CD4-positive, alpha-beta T cell treated with Interleukin-15 for 1 hour (primary cell): ENCODE measurements at places on chromosomes 6 and 20.

- no peak for DNase-seq
These were observed 155.3 kb downstream of the FUT9 start for GRCh38 chr6:96171112-96171511.

GRCh38 chr6:44388135-44388487 lies 605 bp downstream of the CDC5L start:
- no peak for DNase-seq

DNA sequence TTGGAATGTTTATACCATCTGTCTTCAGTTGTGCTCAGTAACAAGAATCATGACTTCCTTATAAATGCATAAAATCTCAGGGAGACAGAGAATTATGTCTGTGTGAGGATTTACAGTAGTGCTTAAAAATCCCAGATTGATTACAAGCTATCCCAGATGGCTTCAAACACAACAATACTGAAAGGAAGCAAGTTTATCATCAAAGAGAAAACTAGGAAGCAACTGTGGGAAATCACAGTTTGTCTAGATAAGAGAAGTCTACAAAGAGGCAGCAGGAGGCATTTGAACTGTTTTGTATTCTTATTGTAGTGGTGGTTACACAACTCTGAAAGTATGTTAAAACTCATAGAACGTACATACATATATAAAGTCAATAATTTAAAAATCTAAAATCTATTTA lies 104.4 kb upstream of the SALL4 start:
- DNase-seq, result no peak

- DNase-seq, result no peak
These were observed 210.4 kb upstream of the MARCKS start for GRCh38 chr6:113646701-113647100.

GRCh38 chr6:100186552-100186951 lies 192.5 kb upstream of the MCHR2 start:
- DNase-seq, result no peak

- no peak for DNase-seq
These were observed 7.4 kb downstream of the GFOD1 start for GRCh38 chr6:13479971-13480434.

GRCh38 chr6:50653253-50653652 lies 60.1 kb upstream of the TFAP2D start:
- no peak for DNase-seq

- DNase-seq, result no peak
These were observed 101.6 kb downstream of the DLL1 start for GRCh38 chr6:170189236-170189635.

- no peak for DNase-seq
These were observed 174.1 kb upstream of the PTPRK start for GRCh38 chr6:128694303-128695009.

GRCh38 chr6:14876778-14877613 lies 368.9 kb upstream of the JARID2 start:
- peak; percentile 66 for DNase-seq

DNA sequence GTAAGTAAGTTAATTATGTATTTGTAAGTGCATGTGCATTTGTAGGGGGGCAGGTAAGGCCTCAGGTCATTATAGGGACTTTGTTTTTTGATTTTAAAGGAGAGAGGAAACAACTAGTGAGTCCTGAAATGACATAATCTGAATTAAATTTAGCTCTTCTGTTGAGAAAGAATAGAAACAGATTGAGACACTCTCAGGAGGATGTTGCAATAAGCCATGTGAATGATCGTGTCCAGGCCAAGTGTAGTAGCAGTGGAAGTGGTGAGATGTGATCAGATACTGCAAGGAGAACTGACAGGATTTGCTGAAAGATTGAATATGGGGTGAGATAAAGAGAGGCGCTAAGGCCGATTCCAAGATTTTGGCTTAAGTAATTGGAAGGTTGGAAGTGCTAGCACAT lies 2.6 kb upstream of the CENPW start:
- DNase-seq, result no peak

DNA sequence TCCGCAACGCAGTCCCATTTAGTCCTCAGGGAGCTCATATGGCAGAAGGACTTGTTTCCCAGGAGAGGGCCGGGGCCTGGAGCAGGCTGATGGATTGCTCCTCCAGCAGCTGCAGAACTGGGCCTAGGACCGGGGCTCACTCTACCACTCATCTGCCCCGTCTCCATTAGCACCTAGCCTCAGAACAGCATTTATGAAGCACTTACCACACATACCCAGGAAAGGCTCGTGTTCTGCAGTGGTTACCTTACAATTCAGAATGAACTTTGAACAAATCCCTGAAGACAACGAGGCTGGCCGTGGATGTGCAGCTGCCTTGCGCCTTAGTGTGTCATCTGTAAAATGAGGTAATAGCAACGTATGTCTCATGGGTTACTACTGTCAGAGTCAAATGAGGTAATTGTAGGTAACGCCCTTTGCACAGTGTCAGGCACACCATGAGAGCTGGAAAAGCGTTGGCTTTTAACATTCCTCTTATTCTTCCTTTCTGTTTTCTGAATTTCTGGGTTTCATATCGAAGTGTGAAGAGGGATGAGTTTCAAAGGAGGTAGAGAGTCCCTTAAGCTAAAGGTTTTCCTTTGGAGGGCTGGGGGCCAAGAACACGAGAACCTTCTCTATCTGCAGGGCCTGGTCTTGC lies 46.3 kb upstream of the CD93 start:
- DNase-seq, result no peak

DNA sequence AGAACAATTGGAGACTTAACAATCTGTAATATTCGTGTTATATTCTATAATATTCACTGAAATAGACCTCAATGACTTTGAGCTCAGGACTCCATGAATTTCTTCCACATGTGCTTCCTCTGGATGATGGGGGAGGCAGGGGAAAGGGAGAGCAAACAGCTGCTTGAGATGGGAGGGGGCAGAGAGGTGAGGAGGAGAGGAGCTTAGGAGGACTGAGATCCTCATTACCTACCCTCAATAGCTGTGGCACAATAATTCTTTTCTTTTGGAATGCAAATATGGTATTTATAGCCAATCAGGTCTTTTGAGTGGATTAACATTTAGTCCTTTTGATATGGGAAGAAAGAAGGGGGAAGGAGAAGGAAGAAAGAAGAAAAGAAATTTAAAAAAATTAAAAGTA lies 64.1 kb upstream of the ZNF217 start:
- no peak for DNase-seq

- DNase-seq, result no peak
These were observed 66.4 kb downstream of the UTRN start for GRCh38 chr6:144351379-144352127.

DNA sequence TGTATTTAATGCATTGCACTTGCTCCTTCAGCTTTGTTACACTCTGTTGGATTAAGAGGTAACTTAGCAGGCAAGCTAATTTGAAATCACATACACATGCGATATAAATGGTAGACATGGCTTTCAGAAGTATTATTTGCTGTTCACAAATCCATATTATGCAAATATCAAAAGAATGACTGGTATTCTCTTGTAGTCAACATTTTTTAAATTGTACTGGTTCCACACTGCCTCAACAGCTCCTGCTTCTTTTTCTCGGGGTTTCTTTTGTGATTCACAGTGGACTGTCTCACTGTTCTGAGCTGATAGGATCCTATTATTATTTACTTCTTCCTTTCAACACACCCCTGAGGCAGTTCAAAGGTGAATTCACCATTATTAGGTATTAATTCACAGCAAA lies 927.4 kb downstream of the KIF16B start:
- DNase-seq, result no peak

GRCh38 chr6:163165922-163166321 lies 248.6 kb upstream of the QKI start:
- no peak for DNase-seq

GRCh38 chr6:137094411-137095008 lies 49.7 kb upstream of the IL20RA start:
- DNase-seq, result peak; percentile 56

DNA sequence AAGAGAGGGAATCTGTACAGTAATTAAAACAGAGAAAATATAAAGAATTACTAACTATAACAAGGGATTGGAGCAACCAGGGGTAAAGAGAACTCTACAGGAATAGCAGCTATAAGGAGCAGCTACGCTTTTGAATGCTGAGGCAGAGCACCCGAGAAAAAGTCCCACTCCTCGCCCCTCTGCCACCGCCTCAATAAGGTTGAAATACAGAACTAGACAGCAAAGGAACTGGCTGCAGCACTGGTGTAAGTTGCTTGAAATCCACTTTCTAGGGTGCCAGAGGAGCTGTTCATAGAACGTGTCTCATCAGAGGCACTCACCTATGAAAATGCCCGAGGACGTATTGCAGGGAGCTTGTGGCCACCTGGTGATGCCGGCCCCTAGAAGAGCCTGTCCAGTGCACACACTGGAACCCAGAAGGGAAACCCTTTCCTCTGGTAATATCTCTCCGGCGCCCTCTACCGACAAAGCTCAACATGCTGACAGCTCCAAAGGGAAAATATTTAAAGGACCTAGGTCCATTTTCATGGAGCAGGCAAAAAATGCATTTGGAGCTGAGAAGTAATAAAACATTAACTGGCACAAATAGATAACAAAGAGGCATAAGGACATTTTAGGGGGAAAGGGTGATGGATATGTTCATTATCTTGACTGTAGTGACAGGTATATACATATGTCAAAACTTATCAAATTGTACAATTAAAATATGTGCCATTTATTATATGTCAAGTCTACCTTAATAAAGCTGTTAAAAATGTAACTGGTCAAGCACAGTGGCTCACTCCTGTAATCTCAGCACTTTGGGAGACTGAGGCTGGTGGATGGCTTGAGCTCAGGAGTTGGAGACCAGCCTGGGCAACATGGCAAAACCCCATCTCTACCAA lies 137.4 kb upstream of the HDAC2 start:
- DNase-seq, result no peak

DNA sequence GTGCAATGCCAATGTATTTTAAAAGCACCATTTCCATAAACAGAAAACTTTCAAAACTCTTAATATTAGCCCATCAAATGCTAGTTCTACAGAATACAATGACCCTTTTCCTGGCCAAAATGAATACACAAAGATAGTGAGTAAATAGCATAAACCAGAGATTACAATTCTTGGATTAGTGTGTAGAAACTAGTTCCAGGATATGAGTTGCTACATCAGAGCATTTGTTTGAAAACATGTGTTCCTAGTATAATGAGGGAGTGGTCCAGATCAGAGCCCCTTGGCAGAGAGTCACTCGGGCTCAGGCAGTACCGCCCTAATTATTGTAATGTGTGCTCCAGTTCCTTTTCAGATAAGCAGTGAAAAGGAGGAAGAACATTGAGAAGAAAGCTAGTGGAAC lies 63.7 kb upstream of the COL21A1 start:
- DNase-seq, result no peak

DNA sequence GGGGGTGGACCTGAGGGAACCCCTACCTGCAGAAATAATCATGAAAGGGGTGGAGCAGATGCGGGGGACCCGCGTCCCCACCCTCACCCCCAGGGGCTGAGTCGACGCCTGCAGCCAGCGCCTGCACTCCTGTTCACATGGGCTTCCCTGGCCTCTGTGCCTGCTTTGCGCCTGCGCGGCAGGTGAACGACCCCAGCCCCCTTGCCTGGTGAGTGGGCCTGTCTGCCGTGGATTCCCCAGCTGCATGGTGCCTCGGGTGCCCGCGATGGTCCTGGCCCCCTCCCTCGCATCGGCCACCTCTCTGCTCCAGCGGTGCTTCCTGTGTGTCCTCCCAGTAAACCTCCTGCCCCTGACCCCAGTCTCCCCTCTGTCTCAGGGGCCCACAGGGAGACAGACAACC lies 18.8 kb upstream of the NTSR1 start:
- DNase-seq, result no peak

GRCh38 chr20:11094196-11094595 lies 420.4 kb upstream of the JAG1 start:
- DNase-seq, result no peak

- DNase-seq, result no peak
These were observed 122.6 kb downstream of the OPRM1 start for GRCh38 chr6:154161689-154162088.

DNA sequence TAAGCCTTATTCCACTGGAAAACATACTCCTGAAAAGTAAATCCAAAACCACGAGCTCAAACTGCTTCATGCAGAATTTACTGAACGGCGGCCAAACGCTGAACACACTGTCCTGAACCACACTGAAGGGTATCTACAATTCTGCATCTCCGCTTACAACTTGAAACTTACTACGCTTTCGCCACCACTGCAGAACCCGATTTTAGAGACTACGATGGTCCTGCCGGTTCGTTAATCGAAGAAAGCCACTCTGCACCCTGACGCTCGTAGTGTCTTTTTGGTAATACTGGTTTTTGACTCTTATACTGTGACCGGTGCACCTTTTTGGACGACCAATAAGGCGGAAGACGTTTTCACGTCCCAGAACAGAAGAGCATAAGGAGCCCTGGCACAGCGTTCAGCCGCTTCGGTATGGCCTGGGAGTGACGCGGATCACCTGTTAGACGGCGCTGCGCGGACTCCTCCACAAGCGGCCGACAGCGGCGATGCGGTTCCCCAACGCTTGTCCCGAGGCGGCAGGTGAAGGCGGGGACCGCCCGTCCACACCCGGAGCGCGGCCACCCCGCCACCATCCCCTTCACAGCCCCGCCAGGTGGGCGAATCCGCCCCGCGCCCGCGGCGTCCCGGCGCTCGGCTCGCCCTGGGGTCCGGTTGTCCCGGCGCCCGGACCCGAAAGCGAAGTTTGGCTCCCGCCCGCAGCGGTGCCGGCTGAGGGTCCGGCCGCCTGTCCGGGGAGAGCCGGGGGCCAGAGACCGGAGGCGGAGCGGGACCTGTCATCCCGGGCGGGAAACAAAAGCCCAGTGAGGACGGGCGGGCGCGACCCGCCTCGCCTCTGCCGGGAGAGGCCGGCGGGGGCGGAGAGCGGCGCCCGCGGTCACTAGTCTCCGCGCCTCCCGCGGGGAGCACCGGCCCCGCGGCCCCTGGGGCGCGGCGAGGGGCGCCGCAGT lies 784 bp downstream of the FKBP5 start:
- DNase-seq, result peak; percentile 58

DNA sequence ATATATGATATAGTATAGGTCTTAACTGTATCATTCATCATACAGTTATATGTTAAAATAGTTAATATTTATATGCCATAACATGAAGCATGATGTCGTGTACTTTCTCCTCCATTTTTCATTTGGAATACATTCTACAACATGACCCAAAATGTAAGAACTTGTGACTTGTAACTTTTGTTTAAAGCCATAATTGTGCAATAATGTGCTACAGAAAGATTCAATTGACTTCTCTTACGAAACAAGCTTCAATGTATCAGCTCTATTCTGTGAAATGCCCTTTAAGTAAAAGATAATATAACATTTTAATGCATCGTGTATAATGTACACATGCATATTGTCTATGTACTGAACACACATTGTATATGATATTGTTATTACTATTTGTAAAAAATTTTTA lies 76.7 kb upstream of the FABP7 start:
- no peak for DNase-seq

GRCh38 chr6:116010790-116011401 lies 49.8 kb downstream of the FRK start:
- DNase-seq, result peak; percentile 26

DNA sequence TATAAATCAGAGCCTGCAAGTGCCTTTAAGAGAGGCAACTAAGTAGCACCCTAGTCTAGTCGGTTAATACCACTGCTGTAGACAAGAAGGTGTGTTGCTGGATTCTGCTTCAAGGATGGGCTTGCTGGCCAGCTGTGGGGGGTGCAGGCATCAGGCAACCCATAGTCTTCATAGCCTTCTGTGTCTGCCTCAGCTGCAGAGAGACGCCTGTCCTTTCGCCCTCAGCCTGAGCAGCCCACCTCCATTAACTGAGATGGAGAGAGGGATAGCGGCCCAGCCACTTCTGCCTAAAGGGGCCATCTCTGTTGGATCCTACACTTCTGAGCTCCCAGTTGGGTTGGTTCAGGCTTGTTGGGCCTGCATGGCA lies 123.7 kb upstream of the MLIP start:
- no peak for DNase-seq
